ENCODE measurements at places on chromosomes 12 and 14.

GRCh38 chr14:41634286-41634685 lies 27.6 kb downstream of the LRFN5 start:
- no peak for DNase-seq

DNA sequence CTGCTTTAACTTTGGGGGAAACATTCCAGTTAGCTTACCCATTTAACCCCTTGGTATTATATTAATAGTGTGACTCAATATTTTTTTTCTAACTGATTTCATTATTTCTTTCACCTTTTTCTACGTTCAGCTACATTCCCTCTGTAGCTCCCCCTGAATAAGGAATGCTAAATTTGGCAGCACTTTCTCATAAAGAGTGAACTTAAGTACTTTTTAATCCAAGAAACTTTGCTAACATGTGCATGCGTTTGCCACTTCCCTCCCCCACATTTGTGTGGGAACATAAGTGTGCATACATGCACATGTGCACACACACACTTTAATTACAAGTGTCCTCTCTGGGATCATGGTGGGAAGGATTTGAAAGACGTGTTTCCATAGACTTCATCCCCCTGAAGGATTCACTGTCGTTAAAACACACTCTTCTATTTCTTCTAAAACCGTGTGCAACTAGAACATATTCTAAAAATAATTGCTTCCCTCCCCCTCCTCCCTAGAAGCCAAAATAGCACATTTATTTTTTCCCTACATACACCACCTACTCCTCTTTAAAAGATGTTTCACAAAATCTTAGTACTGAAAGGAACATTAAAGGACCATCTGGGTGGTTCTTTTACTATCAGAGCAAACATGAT lies 142.6 kb downstream of the PPM1H start:
- no peak for DNase-seq

- no peak for DNase-seq
These were observed 21.0 kb downstream of the SLC15A4 start for GRCh38 chr12:128802756-128803155.

GRCh38 chr12:92912052-92912451 lies 17.0 kb downstream of the EEA1 start:
- no peak for DNase-seq

DNA sequence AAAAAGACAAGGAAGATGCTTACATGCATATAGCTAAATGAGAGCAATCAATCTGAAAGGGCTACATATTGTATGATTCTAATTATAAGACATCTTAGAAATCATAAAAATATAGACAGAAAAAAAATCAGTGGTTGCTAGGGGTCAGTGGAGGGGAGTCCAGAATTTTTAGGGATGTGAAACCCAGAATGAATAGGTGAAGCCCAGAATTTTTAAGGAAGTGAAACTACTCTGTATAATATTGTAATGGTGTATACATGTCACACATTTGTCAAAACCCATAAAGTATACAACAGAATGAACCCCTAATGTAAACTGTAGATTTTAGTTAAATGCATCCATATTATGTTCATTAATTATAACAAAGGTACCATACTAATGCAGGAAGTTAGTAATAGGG lies 713.2 kb downstream of the FLRT2 start:
- no peak for DNase-seq

DNA sequence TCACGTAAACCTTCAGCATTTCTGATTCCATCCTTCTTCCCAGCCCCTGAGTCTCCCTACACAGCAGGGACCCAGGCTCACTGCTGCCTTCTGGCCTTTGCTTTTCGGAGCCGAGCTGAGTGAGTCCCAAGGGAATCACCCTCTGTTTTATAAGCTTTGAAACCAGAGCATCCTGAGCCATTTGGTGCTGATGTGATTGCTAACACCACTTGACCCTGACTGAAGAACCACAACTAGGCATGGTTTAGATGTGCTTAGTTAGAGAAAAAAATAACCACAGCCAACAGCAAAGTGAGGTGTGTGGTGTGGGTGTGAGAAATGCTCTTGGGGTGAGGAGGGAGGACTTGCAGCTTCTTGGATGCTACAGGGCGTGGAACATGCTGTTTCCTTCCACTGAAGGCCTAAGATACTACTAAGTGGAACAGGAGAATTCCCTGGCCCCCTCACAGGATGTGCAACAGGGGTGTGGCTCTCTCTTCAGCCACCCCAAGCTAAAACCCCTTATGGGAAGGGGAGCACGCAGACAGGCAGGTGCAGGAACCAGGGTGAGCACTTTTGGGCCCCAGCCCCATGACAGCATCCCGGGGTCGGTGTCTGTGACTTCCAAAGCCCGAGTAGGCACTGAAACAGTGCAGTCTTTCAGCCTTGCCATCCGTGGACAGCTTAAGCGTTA lies at the start of gene TC2N:
TSS of gene TC2N (minus strand) at position 221 of the 673 bp plus-strand sequence. CDS start 53,767 bp downstream, outside the sequence.
- no peak for DNase-seq

DNA sequence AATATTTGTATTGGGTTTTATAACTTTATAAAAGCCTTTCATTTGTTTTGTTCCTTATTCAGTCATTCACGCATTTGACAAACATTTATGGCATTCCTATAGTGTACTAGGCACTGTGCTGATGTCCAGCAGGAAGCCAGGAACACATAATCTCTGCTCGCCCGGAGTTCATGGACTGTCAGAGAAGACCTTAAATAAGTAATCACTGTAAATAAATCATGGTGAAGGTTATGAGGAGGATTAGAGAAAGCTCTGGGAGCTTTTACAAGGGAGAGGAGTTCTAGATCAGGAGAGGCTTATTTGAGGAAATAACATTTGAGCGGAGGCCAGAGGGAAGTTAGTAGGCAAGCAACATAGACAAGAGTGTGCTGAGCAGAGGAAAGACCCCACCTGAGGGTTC lies 1.4 kb upstream of the RDH11 start:
- no peak for DNase-seq

DNA sequence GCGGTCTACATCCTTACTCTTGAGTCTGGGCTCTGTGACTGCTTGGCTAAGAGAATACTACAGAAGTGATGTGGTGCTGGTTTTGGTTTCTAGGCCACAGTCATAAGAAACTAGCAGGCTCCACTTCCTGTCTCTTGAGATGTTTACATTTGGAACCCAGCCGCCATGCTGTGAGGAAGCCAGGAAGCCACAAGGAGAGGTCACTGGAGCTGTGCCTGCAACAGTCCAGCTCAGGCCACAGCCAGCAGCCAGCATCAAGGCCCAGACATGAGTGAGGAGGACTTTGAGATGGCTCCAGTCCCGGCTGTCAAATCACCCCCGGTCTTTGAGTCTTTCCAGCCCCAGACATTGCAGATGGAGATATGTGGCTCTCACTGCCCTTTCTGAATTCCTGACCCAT lies 12.9 kb upstream of the FAM181A start:
- no peak for DNase-seq

- no peak for DNase-seq
These were observed 22.2 kb upstream of the ABCD4 start for GRCh38 chr14:74324931-74325361.
